ENCODE measurements at places on chromosomes 6 and 20. TPM values are rescaled to one million over a fixed set of nuclear protein-coding genes. Genes with fewer than 3 reads are reported as not detected.

Gene KIF25
- not detected for polyA plus RNA-seq

Gene SOBP
- 1.6 TPM for polyA plus RNA-seq

Gene BMP5
- polyA plus RNA-seq: not detected

GRCh38 chr6:97591955-97592354, 308.9 kb upstream of the MMS22L start:
- H3K4me1 ChIP-seq: no peaks in the 10 kb centered on the region
- DNase-seq: no peak
- peaks cover 2% of the 10 kb centered on the region for H3K27me3 ChIP-seq
- no peak overlapping the region for H3K4me3 ChIP-seq
- H3K27ac ChIP-seq: no peak overlapping the region
- H3K36me3 ChIP-seq: no peaks in the 10 kb centered on the region

- H3K36me3 ChIP-seq: no peaks in the 10 kb centered on the region
- no peak overlapping the region for H3K27ac ChIP-seq
- H3K27me3 ChIP-seq: no peaks in the 10 kb centered on the region
- H3K4me3 ChIP-seq: no peak overlapping the region
- DNase-seq: no peak
These were observed 50.6 kb upstream of the NELFCD start for GRCh38 chr20:58930496-58930895.

DNA sequence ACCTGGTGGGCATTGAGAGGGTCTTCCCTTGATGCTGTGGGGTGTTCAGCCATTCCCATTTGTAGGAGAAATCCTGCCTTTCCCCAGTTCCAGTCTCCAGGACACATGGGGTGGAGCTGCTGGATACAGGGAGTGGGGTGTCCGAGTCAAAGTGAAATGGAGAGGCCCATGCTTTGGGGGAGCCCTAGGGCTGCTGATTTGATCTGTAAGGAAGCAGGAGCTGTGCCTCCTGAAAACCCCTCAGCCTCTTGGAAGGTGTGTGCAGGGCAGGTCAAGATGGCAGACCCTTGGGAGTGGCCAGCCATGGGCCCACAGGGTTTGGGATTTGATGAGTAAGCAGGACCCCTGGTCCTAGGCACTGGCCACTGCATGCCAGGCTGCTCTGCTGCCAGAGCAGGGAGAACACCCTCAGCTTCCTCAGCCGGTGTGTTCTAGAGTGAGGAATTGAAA, 82.0 kb downstream of the SERAC1 start:
- no peak overlapping the region for H3K4me3 ChIP-seq
- no peak for DNase-seq
- H3K4me1 ChIP-seq: no peaks in the 10 kb centered on the region
- no peaks in the 10 kb centered on the region for H3K27me3 ChIP-seq

DNA sequence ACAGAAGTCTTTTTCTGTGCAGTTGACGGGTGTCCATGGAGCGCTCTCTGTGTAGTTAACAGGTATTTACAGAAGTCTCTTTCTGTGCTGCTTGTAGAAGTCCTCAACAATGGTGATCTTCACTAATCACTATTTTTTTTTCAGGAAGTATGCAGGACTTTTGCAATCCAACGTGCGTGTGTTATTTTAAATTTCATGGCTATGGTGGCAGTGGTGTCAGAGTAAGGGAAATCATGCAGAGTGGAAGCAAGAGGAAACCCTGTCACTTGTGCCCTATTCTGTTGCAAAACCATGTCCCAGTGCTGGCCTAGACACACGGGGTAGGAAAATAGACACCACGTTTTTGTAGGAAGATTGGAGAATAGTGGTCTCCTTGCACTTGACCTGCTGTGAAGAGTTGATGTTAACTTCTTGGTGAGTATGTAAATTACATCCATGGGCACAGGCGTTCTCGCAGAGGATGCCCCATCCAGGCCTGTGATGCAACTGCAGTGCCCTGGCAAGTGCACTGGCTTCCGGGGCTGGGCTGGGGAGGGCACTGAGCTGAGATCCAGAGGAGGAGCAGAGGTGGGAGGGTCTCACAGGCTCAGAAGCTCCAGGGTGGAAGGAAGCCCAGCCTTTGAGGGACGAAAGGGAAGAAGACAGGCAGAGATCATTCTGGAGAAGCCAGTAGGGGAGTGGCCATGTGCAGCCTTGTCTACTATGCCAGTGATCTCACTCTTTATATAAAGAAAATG, 146.5 kb downstream of the SYCP2 start:
- no peak overlapping the region for H3K4me3 ChIP-seq
- no peak for DNase-seq
- H3K27me3 ChIP-seq: no peaks in the 10 kb centered on the region
- no peaks in the 10 kb centered on the region for H3K4me1 ChIP-seq
- H3K27ac ChIP-seq: no peak overlapping the region
- H3K36me3 ChIP-seq: no peaks in the 10 kb centered on the region

- H3K4me1 ChIP-seq: no peaks in the 10 kb centered on the region
- no peak overlapping the region for H3K27ac ChIP-seq
- no peaks in the 10 kb centered on the region for H3K36me3 ChIP-seq
These were observed 116.9 kb upstream of the DTNBP1 start for GRCh38 chr6:15779726-15780125.

GRCh38 chr6:39855356-39855995, 63.3 kb downstream of the DAAM2 start:
- DNase-seq: no peak
- no peaks in the 10 kb centered on the region for H3K4me1 ChIP-seq
- H3K4me3 ChIP-seq: no peak overlapping the region
- H3K27ac ChIP-seq: peak overlapping the region; percentile 35

GRCh38 chr6:10395704-10396546, 18.9 kb downstream of the TFAP2A start:
- H3K4me1 ChIP-seq: no peaks in the 10 kb centered on the region
- no peak for DNase-seq
- no peak overlapping the region for H3K4me3 ChIP-seq
